ENCODE measurements at places on chromosomes 7 and 10. TPM values are rescaled to one million over a fixed set of nuclear protein-coding genes. Genes with fewer than 3 reads are reported as not detected.

Gene IPMK
- total RNA-seq: 4.5 TPM

GRCh38 chr10:88851706-88852105 lies at the start of gene ANKRD22:
ANKRD22 (minus strand) TSS chr10:88851844; CDS start chr10:88851607, 237 bp downstream.
- H3K4me1 ChIP-seq: no peaks in the 10 kb centered on the region
- no peaks in the 10 kb centered on the region for H3K36me3 ChIP-seq
- no peak within 1 kb of the TSS for H3K27ac ChIP-seq
- no peak for DNase-seq
- no peak within 1 kb of the TSS for H3K4me3 ChIP-seq
- H3K27me3 ChIP-seq: no peaks in the 10 kb centered on the region

Gene DYDC2
- total RNA-seq: 0.05 TPM

DNA sequence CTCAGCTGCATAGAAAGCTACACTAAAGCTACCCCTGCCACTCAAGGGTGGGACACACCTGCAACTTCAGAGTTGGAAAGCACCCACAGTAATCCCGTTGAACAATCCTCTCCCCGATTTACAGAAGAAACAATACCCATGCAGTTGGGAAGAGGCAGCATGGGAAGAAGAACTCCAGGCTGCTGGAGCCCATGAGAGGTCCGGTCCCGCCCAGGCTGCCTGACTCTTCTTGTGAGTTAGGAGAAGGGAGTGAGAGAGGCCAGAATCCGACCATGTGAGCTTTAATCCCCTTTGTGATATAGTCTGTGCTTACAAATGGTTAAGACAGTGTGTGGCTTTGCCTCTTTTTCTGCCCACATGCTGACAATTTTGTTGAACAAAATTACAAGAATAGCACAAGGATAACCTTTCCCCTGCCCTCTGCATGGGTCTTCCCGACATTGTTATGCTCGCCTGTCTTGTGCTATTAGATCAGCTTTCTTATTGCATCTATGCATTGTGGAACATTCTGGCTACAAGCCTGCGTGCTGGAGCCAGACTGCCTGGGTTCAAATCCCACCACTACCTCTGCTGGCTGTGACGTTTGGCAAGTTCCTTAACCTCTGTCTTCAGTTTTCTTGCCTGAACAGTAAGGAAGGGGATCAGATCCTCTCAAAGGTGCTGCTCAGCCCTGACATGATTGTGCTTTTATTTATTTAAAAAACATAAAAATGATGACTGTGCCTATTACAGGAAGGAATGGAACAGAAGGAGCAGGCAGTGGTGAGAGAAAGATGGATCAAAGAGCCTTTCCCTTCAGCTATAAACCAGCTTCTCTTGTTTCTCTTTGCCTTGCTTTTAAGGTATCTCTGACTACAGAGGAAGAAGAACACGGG lies 56.0 kb downstream of the BPGM start:
- H3K4me3 ChIP-seq: no peak overlapping the region
- no peaks in the 10 kb centered on the region for H3K27me3 ChIP-seq
- no peaks in the 10 kb centered on the region for H3K4me1 ChIP-seq

- H3K27ac ChIP-seq: no peak overlapping the region
- no peak for DNase-seq
- no peak overlapping the region for H3K4me3 ChIP-seq
Observed at GRCh38 chr10:1156921-1157614, 100.9 kb downstream of the WDR37 start.

Gene RGS10
- 372 TPM for total RNA-seq

DNA sequence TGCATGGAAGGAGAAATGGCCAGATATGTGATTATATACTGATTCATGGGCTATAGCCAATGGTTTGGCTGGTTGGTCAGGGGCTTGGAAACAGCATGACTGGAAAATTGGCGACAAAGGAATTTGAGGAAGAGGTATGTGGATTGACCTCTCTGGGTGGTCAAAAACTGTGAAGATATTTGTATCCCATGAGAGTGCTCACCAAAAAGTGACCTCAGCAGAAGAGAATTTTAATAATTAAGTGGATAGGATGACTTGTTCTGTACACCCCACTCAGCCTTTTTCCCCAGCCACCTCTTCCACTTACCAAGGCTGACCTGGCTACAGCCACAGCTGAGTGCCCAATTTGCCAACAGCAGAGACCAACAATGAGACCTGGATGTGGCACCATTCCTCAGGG lies 146.7 kb downstream of the GPR37 start:
- H3K4me3 ChIP-seq: no peak overlapping the region
- H3K4me1 ChIP-seq: no peaks in the 10 kb centered on the region
- no peaks in the 10 kb centered on the region for H3K27me3 ChIP-seq
- H3K36me3 ChIP-seq: no peaks in the 10 kb centered on the region
- no peak for DNase-seq
- H3K27ac ChIP-seq: no peak overlapping the region

Gene ASZ1
- total RNA-seq: not detected

- H3K36me3 ChIP-seq: peaks cover 15% of the 10 kb centered on the region
- H3K27me3 ChIP-seq: no peaks in the 10 kb centered on the region
- DNase-seq: no peak
- H3K4me1 ChIP-seq: peaks cover 6% of the 10 kb centered on the region
- no peak overlapping the region for H3K4me3 ChIP-seq
- H3K27ac ChIP-seq: no peak overlapping the region
Observed at GRCh38 chr7:139389091-139389490, 29.4 kb downstream of the LUC7L2 start.

Gene OR2A42
- total RNA-seq: not detected

DNA sequence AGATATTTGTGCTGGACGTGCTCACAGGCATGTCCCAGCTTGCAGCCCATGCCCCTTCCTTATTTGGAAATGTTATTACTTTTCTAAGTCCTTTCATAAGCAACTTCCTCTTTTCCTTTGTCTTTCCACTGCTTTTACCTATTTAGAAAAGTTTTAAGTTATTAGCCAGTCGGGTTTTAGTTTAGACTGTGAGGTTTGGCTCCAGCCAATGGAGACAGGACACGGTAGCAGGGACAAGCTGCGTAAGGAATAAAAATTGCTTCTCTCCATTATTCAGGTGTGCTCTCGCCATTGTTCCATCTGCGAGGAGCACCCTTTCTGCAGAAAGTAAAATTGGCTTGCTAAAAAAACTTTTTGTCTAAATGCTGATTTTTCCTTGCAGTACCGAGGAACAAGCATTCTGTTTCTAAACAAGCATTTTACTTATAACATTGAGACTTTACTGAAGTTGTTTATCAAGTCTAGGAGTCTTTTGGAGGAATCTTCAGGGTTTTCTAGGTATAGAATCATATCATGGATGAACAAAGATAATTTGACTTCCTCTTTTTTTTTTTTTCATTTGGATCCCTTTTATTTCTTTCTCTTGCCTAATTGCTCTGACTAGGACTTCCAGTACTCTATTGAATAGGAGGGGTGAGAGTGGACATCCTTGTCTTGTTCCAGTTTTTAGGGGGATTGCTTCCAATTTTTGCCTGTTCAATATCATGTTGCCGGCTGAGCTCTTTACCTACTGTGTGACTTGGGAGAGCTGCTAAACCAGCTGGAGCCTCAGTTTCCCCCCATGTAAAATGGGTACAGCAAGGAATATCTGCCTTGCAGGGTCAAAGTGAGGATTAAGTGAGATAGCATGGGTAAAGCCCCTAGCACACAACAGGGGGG lies 63.8 kb downstream of the ALOX5 start:
- no peaks in the 10 kb centered on the region for H3K27me3 ChIP-seq
- no peaks in the 10 kb centered on the region for H3K36me3 ChIP-seq
- peaks cover 15% of the 10 kb centered on the region for H3K4me1 ChIP-seq
- no peak for DNase-seq
- H3K4me3 ChIP-seq: no peak overlapping the region

Gene DLG5
- 6.6 TPM for total RNA-seq

DNA sequence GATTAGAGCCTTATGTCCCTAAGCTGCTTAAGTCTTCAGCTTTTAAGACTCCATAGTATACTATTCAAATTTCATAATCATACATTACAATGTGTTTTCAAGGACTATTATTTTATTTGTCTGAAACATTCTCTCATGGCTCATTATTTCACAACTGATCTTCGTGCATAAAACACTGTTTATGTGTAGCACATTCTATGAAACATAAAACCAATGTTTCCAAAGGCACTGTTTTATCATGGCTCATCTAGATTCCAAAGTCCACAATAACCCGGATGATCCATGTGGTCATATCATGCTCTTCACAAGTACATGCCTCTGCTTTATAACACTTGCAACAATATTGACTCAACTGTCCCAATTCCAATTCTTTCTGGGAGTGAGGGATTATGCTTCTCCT lies 806.1 kb downstream of the TNS3 start:
- no peaks in the 10 kb centered on the region for H3K4me1 ChIP-seq
- no peak overlapping the region for H3K4me3 ChIP-seq
- H3K27ac ChIP-seq: no peak overlapping the region
- no peak for DNase-seq

Gene UNCX
- total RNA-seq: 0.05 TPM

Gene CAMK2B
- 0.85 TPM for total RNA-seq

DNA sequence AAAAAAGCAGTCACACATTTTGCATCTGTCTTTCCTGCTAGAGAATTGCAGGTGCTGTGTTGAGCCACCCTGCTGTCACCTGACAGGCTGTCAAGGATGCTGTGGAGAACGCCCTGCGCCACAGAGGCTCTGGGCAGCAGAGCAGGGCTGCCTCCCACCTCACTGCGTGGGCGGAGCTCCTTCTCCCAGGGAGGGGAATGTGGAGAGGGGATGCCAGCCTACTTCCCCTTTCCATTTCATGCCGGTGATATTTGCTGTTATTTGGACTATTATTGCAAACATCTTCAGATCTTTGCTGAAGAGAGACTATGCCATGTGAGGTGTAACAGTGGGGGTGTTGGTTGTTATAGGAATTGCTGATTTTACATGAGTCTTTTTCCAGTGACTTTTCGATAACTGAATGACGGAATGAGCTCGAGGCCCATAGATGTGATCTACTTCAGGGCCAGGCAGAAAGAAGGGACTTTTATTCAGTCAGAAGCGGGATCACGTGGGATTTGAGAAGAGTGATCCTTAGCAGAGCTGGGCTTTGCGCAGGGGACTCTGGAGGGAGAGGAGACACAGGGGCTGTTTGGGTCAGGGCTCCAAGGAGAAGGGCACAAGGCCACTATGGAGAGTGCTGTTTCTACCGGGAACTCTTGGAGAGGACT lies 13.6 kb upstream of the PRKAG2 start:
- H3K27ac ChIP-seq: no peak overlapping the region
- H3K27me3 ChIP-seq: peaks cover 25% of the 10 kb centered on the region
- H3K36me3 ChIP-seq: no peaks in the 10 kb centered on the region
- no peaks in the 10 kb centered on the region for H3K4me1 ChIP-seq
- no peak for DNase-seq

DNA sequence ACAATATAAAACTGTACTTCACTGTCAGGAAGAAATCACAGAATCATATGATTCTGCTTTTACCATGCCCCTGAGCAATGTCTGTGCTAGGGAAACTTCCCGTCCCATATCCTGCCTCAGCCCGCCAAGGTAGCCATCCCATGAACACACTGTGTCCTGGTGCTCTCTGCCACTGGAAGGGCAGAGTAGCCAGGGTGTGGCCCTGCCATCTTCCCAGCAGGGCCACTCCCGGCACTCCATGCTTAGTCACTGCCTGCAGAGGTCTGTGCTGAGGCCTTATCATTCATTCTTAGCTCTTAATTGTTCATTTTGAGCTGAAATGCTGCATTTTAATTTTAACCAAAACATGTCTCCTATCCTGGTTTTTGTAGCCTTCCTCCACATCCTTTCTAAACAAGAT lies 31.8 kb downstream of the AP3M1 start:
- no peak for DNase-seq
- no peaks in the 10 kb centered on the region for H3K27me3 ChIP-seq
- no peak overlapping the region for H3K4me3 ChIP-seq
- peaks cover 86% of the 10 kb centered on the region for H3K36me3 ChIP-seq
- H3K27ac ChIP-seq: no peak overlapping the region
- H3K4me1 ChIP-seq: no peaks in the 10 kb centered on the region

Gene IRF5
- 10.0 TPM for total RNA-seq

Gene INHBA
- total RNA-seq: 0.14 TPM

GRCh38 chr10:14450041-14450491 lies 119.3 kb upstream of the FRMD4A start:
- no peak overlapping the region for H3K4me3 ChIP-seq
- DNase-seq: no peak
- no peak overlapping the region for H3K27ac ChIP-seq
- no peaks in the 10 kb centered on the region for H3K27me3 ChIP-seq
- no peaks in the 10 kb centered on the region for H3K4me1 ChIP-seq
- no peaks in the 10 kb centered on the region for H3K36me3 ChIP-seq

Gene SEM1
- total RNA-seq: 126 TPM

Gene FAM180A
- total RNA-seq: 0.05 TPM

DNA sequence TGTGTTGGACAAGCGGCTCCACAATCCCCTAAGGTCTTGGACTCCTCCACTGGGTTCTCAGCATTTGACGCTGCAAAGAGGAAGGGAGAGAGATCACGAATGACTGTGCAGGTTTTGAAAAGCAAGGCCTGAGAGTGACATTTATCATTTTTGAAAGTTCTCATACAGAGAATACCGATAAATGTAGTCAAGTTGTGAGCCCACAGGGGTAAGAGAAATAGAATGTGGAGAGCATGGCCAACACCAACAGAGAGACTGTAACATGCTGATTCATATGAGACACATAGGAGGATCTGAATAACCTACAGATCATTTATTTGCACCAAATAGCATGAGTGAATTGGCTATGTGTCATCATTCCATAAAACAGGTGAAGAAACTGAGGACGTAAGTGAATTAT lies 230.5 kb upstream of the MBL2 start:
- H3K4me3 ChIP-seq: no peak overlapping the region
- no peaks in the 10 kb centered on the region for H3K27me3 ChIP-seq
- no peak for DNase-seq

DNA sequence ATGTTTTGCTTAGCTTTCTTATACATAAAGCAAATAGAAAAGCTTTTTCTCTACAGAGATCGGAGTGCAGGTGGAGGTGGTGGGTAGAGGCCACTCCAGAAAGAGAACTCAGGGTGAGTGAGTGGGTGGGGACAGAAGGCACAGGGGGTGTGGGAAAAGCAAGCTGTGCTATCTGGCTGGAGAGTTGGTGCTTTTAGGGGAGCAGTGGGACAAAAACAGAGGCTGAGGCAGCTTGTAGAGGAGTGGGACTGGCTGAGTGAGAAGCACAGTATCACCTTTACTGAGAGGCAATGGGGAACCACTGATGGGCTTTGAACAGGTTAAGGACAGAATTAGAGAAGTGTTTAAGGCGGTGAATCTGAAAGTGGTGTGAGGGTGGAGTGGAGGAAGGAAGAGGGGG lies 275.3 kb downstream of the TCF7L2 start:
- H3K27ac ChIP-seq: no peak overlapping the region
- H3K27me3 ChIP-seq: no peaks in the 10 kb centered on the region
- no peak for DNase-seq
- peaks cover 42% of the 10 kb centered on the region for H3K4me1 ChIP-seq
- H3K36me3 ChIP-seq: no peaks in the 10 kb centered on the region

GRCh38 chr7:51261117-51261835 lies 55.3 kb downstream of the COBL start:
- H3K27ac ChIP-seq: no peak overlapping the region
- no peaks in the 10 kb centered on the region for H3K4me1 ChIP-seq
- no peaks in the 10 kb centered on the region for H3K36me3 ChIP-seq
- H3K4me3 ChIP-seq: no peak overlapping the region

- H3K27ac ChIP-seq: no peak overlapping the region
- H3K36me3 ChIP-seq: no peaks in the 10 kb centered on the region
- H3K27me3 ChIP-seq: peaks cover 3% of the 10 kb centered on the region
- H3K4me3 ChIP-seq: no peak overlapping the region
- DNase-seq: no peak
Observed at GRCh38 chr7:131908714-131909113, 352.3 kb upstream of the PODXL start.
